ENCODE measurements at places on chromosomes 13 and 19.

GRCh38 chr13:51955281-51955771, 55.9 kb downstream of the ATP7B start:
- DNase-seq = no peak

GRCh38 chr13:113351514-113352026, 12.4 kb downstream of the GRTP1 start:
- DNase-seq = no peak

DNA sequence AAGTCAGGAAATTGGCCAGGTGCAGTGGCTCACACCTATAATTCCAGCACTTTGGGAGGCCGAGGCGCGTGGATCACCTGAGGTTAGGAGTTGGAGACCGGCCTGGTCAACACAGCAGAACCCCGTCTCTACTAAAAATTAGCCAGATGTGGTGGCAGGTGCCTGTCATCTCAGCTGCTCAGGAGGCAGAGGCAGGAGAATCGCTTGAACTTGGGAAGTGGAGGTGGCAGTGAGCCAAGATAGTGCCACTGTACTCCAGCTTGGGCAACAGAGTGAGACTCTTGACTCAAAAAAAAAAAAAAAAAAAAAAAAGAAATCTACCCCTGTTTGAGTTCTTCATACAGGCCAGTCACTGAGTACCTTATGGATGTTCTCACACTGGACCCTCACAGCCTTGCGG, 42.0 kb downstream of the SLC15A1 start:
- DNase-seq = no peak

DNA sequence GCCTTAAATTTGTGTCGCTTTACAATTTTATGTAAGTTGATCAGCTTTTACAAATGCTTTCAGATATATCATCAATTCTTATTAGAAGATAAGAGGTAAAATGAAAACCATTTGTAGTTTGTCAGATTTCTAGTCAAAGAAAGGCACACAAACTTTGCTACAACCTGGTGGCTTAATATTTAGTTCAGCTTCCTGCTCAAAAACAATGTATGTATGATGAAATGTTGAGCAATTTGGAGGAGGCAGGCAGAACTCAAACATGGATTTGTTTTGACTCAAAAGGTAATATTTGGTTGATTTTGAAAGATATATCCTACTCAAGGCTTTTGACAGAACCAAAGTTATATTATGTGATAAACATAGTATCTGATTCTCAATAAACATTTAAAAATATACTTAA, 24.2 kb downstream of the NEK5 start:
- DNase-seq = no peak

DNA sequence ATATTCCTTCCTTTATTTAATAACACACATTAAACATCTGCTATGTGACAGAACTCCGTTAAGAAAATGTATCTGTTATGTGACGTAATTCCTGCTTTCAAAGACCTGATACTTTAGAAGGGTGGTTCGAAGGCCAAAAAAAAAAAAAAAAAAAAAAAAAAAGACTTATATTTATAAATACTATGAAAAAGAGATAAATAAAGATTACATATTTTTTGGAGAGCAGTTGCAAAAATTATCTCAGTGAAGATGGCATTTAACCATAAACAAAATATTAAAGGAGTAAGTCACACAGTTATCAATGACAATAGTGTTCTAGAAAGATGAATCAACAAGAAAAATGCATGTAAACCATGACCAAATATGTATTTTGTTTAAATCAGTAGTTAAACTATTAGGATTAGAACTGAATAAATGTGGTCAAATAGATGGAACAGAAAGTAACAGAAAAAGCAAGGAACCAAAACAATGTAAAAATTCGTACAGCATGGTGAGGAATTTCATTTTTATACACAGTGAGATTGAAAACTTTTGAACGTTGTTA, 612.3 kb upstream of the SLITRK5 start:
- DNase-seq = no peak

GRCh38 chr19:6773323-6773931, 919 bp downstream of the VAV1 start:
- DNase-seq = no peak

DNA sequence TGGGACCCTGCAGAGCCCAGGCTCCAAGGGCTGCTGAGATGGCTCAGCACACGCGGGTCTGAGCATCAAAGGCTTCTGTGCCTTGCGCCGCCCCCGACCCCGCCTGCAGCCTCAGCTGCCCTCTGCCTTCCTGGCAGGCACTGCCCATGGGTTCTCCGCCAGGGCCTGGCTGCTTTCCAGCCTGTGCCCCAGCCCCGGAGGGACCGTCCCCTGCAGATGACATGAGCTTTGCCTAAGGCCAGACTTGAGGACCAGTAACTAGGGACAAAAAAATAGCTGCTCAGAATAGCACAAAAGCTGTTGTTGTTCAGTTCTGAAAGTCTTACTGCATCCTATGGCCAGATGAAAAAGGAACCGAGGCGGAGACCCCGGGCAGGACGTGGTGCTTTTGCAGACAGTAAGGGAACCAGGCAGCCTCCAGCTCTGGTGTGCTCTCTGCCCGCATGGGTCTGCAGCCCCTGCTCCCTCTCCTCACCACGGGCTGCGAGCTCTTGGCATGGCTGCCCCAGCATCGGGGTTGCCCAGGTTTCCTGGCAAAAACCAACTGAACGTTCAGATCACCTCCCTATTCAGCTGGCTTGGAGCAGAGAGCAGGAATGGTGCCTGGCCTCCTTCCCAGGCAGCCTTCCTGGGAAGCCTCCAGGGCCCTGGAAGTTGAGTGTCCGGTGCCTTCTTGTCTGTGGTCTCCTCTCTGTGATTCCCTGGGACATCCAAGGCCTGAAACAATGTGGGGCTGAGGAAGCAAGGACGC, 12.5 kb upstream of the CFAP97D2 start:
- DNase-seq = no peak

DNA sequence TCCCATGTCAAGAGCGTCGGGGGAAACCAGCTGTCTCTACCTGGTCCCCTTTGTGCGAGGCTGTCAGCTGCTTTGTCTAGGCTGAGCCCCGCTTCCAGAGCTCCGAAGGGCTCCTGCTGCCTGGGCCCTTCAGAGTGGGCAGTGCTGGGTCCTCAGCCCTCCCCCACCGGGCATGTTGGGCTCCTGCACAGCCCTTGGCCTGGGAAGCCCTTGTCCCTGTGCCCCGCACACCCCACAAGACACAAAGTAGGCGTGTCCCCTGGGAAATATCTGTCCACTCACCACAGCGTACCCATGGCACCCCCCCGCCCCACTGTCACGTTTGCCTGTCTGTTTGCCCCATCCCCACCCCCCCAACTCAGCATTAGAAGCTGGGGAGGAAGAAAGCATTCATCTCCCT, 39.6 kb upstream of the RANBP3 start:
- DNase-seq = no peak

- DNase-seq = no peak
Measured at GRCh38 chr13:110470272-110471009, 91.1 kb downstream of the RAB20 start.

- DNase-seq = no peak
Measured at GRCh38 chr13:95367309-95367843, 66.1 kb upstream of the ABCC4 start.

GRCh38 chr19:17872251-17873001, 681 bp downstream of the SLC5A5 start:
- DNase-seq = no peak

- DNase-seq = no peak
Measured at GRCh38 chr13:33639158-33639557, 178.8 kb upstream of the RFC3 start.

DNA sequence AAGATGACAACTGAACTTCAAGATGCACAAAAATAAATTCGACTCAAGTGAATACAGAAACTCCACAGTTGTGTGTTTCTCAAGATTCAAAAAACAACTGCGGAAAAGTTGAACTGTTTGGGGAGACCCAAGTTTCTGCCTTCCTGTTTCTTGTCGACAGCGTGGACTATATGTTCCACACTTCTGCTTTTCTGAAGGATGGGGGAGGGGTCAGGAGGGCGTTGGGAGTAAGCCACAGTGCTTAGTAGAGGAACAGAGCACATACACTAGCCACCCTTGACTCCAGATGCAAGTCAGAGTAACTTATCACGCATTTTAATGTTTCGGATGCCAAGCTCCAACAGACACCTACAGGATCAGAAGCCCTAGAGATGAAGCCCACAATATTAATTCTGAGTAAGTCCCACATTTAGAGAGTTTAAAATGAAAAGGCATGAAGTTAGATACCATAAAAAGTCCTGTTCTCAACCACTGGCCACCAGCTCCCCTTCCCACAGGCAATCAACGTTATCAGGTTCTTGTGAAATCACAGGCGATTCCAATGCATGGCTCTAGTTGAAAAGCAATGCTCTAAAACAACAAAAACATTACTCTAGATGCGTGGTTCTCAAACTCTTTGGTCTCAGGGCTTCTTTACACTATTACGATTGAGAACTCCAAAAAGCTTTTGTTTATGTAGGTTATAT, 4.2 kb downstream of the TUBGCP3 start:
- DNase-seq = no peak

DNA sequence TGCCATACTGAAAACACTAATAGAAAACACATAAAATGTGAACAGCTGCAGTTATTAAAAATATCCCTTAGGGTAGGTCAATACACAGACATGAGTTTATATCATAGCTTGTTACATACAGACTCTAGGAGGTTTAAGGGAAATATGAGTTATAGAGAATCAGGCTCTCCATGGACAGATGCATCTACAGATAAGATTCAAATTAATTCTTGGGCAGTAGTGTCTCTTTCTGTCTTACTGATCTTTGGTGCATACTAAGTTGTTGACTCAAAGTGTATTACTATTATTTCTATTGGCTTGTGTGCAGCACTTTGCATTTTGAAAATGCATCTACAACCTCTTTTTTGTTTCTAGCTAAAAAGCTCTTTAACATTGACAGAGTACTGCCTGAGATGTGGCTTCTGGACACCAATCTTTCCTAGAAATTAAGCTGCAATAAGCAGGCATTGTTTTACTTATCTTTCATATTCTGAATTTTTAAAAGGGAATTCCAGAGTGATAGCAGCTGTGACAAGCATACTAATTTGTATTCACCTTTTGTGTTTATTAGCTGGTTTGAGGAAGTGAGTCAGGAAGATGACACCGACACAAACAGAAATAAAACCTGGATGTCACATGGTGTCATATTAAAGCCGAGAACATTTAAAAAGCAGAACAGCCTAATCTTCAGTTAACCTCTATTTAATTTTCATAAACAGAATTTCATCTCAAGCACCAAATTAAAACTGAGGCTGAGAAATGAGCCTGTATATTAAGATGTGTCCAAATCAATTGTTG, 399.0 kb downstream of the PCDH9 start:
- DNase-seq = no peak

- no peak for DNase-seq
Measured at GRCh38 chr19:42132030-42132628, at the start of gene POU2F2. POU2F2 (minus strand) TSS chr19:42132446; CDS start chr19:42132411, 35 bp downstream.

- DNase-seq = no peak
Measured at GRCh38 chr19:17499648-17500446, 11.6 kb upstream of the PGLS start.

DNA sequence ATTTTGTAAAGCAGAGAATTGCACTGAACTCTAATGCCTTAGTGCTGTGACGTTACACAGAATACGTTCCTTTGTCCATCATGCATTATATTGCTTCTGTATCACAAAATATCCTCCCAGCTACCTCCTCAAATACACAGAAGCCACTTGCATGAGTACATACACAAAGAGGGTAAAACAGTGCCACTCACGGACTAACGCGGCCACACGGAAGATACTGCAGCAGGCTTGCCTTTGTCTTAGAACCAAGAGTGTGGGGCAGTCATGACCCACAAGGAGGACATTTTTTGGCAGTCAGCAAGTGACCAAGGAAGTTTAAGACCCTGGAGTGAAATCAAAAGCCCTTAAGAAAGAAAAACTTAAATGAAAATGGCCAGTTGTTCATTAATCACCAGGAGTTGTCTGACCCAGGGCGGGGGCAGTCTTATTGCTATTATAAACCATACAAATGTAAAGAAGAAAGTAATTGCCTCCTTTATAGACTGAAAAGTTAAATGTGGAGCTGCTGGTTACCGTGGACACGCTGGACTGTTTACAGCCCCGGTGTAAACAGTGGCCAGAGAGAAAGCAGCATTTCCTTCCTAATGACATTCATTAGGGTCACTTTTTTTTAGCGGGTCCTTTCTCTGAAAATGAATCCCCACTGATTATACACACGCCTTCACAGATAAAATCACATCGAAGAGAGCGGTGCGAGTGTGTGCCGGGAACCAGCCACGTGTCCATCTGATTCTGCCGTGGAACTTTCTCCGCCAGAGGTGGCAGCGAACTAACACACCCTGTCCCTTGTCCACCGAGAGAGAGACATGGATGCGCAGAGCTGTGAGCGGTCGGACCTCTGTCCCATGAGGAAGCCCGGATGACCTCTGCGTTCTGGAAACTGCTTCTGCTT, 66.8 kb downstream of the SOX1 start:
- DNase-seq = no peak

GRCh38 chr19:44112802-44113137, 429 bp upstream of the ZNF225 start:
- DNase-seq = no peak

GRCh38 chr13:98026457-98026857, 73.0 kb downstream of the IPO5 start:
- no peak for DNase-seq

DNA sequence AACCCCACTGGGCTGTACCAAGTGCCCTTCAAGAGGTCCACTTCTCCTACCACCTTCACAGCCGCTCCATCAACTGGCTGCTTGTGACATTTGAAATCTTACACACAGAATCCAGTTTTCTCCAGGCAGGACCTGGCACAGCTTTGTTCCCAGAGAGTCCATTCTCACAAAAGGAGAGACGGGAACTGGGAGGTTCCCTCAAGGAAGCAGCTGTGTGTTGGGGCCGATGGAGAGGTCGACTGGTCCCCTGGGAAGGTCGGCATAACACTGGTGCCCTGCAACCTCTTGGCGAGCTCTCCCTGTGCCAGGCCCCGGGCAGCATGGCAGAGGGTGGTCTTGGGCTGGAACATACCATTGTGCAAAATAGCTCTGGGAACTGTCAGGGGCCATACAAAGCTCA, 21.5 kb downstream of the ELL start:
- DNase-seq = no peak

- DNase-seq = no peak
Measured at GRCh38 chr19:52948025-52948770, 14.5 kb downstream of the ZNF816 start.

GRCh38 chr13:33554919-33555791, 262.8 kb upstream of the RFC3 start:
- no peak for DNase-seq

DNA sequence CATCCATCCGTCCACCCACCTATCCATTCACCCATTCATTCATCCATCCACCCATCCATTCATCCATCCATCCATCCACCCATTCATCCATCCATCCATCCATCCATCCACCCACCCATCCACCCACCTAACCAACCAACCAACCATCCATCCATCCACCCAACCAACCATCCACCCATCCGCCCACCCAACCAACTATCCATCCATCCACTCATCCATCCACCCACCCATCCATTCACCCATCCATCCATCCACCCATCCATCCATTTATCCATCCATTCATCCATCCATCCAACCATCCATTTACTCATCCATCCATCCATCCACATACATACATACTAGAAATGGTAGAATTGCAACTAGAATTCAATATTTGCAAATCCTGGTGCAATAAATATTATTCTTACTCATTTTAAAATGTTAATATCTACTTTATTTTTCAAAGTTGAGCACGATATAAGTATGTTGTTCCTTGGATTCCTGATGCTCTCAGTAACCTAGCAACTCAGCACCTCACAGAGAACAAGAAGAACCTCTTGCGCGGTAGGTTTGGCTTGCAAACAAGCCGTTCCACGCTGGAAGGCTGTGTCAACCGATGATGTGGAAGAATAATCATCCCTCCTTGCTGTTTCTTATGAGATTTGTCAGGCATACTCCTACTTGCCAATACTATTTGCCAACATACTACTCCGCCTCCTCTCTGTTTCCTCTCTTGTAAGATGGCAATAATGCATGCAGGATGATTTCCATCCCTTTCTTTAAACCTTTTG, 111.7 kb downstream of the GNG7 start:
- no peak for DNase-seq
